Stimulated activated CD4-positive, alpha-beta T cell treated with anti-CD3 and anti-CD28 coated beads, Interleukin-4, amount 100 ng/mL, for 1 hour (primary cell): ENCODE measurements at places on chromosomes 6 and 20.
A peak's percentile ranks its signal among the peaks of the same experiment; 100 is the strongest.

GRCh38 chr6:121522265-121522664 is 86.8 kb downstream of the GJA1 start:
- DNase-seq: no peak

- no peak for DNase-seq
Observed at GRCh38 chr6:79334674-79335073, 100.2 kb upstream of the HMGN3 start.

DNA sequence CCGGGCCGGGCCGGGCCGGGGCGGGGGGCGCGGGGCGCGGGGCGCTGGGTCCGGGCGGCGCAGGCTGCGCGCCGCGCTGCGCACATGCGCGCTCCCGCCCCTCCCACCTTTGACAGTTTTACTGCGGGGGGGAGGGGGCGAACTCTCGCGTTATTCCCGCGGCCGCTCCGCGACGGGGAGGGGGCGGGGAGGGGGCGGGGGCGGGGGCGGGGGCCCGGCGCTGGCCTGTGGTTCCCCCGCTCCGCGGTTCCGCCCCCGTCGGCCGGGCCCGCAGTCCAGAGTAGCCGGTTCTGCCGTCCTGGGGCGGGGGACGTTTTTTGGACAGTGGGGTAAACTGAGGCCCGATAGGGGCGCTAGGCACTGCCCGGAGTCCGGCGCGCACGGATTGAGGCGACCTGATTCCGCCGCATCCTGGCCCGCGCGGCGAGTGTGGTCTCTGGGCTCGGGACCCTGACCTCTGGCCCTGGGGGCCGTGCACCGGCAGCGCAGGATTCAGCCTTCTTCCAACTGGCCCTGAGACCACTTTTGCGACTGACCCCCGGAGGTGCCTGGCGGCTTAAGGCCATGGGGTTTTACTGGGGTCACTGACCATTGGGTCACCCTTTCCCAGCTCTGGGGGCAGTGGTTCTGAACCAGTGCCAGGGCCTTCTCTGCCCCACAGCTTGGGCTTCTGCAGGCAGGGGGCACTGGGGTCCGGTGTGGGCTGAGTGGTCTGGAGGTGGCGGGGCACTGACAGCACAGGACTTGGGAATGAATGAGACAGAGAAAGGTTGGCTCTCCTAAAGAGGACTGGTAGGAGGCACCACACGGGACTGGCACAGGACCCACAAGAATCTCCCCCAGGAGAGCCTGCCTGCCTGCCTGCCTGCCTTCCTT is at the start of gene ZNF512B:
Gene ZNF512B (minus strand): TSS at position 93 of the 876 bp plus-strand sequence. CDS start 1,980 bp downstream, outside the sequence.
- peak; percentile 67 for DNase-seq

- no peak for DNase-seq
Observed at GRCh38 chr6:150456466-150456865, 87.7 kb downstream of the IYD start.

- DNase-seq: no peak
Observed at GRCh38 chr6:160110586-160111123, 11.0 kb upstream of the SLC22A1 start.

GRCh38 chr6:84447651-84448050 is 220.2 kb upstream of the CEP162 start:
- DNase-seq: no peak

GRCh38 chr20:45173522-45173921 is 1.2 kb upstream of the PI3 start:
- no peak for DNase-seq

DNA sequence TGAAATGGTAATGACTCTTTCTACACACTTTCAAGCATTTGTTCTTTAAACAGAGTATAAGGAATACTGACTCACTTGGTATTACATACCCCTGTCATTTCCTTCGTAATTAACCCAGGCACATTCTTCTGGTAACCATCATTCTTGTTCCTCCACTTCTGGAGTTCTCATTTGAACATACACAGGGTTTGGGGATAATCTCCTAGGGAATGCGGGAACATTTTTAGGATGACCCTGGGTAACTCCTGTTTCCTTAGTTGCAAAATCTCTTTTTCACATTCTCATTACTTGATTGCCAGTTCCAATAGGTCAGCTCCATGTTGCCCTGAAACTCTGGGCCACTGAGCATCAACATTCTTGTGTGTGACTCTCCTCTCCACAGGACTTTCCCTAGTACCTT is 51.5 kb upstream of the E2F3 start:
- DNase-seq: no peak

GRCh38 chr20:51968151-51968550 is 165.8 kb upstream of the SALL4 start:
- no peak for DNase-seq
